ENCODE measurements at places on chromosomes 16 and 17. TPM values are rescaled to one million over a fixed set of nuclear protein-coding genes. Genes with fewer than 3 reads are reported as not detected.

The LITAFD gene
- not detected for total RNA-seq

DNA sequence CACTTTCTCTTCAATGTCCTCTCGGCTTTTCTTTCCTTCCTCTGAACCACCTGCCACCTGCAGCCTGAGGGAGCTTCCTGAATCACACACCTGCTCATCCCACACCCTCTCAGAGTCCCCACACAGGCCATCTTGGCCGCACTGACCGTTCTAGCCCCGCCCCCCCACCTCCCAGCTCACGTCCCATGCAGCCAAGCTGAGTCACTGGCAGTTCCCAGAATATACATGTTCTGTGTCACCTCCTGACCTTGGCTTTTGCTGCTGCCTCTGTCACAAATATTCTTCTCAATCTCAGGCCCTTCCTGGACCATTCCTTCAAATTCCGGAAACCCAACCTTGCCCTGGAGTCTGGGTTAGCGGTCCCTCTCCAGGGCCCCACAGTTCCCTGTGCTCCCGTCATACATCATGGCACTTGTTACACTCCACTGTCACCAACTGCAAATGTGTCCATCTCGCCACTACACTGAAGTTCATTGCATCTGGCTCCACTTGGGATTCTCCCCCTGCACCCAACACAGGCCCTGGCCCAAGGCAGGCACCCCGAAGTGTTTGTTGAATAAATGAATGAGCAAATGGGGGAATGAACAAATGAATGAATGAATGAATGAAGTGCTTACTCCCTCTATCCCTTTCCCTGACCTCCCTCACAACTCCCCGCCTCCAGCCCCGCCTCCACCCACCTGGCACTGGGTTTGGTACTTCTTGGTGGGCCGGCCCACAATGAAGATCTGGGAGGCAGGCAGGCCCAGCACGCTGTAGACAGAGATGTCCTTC lies 12.8 kb downstream of the PIMREG start:
- DNase-seq, result peak; percentile 69

GRCh38 chr17:55288356-55289105 lies 23.8 kb downstream of the HLF start:
- no peak for DNase-seq

DNA sequence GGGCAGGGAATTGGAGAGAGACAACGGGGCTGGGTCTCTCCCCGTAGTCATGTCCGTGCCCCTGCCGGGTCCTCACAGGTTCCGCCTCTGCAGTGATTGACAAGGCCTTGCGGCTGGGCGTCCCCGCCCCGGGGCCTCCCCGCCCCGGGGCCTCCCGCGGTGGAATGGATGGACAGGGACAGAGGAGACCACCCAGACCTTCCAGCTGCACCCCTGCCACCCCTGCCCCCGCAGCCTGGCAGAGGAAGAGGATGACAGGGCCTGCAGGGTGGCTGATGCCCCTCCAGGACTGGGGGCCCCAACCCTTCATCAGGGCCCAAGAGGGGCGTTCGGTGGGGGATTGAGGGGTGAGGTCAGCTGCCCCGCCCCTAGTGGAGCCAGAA lies 216.4 kb upstream of the CIBAR2 start:
- peak; percentile 93 for DNase-seq

The ZNF385C gene
- total RNA-seq, result 3.1 TPM

- DNase-seq, result no peak
Observed at GRCh38 chr17:76156662-76156991, 15.6 kb upstream of the FOXJ1 start.

The HSD11B2 gene
- total RNA-seq, result 35.1 TPM

- no peak for DNase-seq
Observed at GRCh38 chr17:81064678-81065475, 29.9 kb downstream of the BAIAP2 start.

- DNase-seq, result no peak
Observed at GRCh38 chr16:31008551-31008950, 1.9 kb downstream of the STX1B start.

- peak; percentile 81 for DNase-seq
Observed at GRCh38 chr16:83952940-83953795, at the start of gene OSGIN1. Gene OSGIN1 (plus strand): TSS chr16:83953240. CDS start chr16:83957672, 4,432 bp downstream.

The CCL7 gene
- not detected for total RNA-seq

The PRSS36 gene
- 0.72 TPM for total RNA-seq

GRCh38 chr17:29049541-29050145 lies 6.7 kb downstream of the PIPOX start:
- DNase-seq, result no peak

The HOXB8 gene
- not detected for total RNA-seq
